ENCODE measurements at places on chromosomes 1 and 21.

DNA sequence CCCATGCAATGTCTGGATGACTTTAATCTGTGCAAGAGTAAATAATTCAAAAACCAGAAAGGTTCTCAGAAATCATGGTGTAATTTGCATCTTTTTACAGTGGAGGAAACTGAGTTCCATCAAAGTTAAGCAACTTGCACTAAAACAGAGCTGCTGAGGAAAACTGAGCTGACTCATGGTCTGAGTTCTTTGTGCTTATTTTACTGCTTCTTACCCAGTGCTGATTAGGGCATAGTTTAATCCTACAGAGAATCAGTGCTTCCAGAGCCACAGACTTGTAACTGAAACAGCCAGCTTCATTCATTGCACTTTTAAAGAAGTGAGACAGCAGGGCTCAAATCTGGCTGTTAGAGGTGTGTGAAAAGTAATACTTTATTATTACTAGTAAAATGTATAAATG lies 10.9 kb upstream of the RWDD3 start:
- no peak for DNase-seq

DNA sequence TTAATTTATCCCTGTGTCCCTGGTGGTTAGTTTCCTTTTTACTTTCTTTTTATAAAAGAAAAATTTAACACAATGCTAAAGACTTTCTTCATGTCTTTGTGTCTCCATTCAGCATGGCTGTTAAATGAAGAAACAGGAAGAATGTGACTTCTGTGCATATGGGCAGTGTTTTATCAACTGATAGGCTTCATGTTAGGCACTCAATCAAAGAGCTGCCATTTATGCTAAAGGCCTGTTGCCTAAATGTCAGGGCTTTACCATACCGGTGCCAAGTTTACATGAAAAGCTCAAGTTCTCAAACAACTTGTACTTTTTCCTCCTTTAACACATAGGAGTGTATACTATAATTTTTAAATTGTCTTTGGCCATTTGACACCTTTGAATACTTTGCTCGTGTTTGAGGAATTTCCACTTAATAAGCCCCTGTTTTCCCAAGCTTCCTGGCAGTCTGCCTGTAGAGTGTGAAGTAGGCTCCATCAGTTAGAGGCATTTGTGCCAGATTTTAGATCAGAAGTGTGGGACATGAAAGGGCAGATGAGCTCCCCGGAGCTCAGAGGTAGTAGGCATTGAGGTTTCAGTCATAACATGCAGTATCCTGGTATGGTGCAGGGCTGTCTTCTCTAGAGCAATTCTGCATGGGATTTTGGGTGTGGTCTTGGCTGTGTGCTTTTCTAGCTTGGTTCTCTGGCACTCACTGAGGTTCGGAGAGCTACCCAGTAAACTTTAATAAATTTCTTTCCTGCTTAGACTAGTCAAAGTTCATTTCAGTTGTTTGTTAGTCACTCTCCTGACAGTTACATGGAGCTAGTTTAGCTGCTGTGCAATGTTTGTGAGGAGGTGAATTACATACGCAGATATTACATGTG lies 119.0 kb downstream of the LEPR start:
- peak; percentile 48 for DNase-seq

DNA sequence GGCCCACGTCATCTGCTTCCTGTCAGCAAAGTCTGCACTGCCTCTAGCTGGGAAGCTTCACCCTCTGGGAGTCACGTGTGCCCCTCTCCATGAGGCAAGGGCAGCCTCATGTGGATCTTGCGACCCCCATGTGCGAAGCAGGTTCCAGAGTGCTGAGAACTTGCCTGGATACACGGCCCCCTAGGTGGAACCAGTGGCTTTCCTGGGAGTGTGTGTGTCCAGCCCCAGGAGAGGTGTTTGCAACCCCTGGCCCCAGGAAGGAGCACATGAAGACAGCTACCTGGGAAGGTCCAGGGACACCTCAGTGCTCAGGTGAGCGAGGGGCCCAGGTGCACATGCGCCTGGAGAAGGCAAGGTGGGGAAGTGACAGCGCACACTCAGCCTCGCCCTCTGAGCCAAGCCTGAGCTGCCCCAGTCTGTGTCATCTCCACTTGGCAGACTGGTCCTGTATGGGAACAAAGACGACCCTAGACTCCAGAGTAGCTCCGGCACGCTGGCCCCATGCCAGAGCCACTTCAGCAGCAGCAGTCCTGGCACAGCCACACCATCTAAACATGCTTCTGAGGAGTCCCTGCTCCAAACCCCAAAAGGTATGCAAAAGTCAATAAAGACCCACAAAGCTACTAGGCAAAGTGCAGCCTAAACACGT lies 8.9 kb downstream of the LSS start:
- peak; percentile 77 for DNase-seq

- DNase-seq, result no peak
Observed at GRCh38 chr1:44076066-44076465, 42.6 kb upstream of the KLF17 start.

DNA sequence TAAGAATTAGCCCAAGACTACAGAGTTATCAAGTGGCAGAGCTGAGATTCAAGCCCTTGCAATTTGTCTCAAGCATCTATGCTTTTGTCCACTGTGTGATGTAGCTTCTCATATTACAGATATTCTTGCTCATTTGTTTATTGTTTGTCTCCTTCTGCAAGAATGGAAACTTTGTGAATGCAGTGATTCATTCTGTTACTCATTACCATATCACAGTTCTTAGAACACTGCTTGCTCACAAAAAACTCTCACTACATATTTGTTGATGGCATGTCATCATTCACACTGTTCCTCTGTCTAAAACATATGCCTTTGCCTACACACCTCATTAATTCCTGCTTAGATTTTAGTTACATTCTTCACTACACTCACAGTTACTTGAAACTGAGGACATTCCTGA lies 1198.9 kb downstream of the PLA2G4A start:
- DNase-seq, result no peak

DNA sequence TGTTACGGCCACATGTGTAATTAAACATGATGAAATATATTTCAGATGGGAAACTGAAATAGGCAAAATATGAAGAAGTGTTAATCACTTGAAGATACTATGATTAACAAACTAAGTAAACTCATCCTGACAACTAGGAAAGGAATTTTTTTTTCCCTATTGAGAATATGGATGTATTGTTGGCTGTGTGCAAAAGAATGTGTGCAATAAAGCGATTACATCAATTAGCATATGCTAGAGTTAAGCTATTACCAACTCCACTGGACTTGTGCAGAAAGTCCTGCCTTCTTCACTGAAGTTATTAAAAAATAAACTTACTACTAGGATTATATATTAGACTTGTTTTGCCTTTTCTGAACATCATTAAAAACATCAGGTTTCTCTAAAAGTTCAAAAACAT lies 143.2 kb upstream of the DMRTA2 start:
- DNase-seq, result no peak

- DNase-seq, result no peak
Observed at GRCh38 chr1:109616391-109616790, 3.0 kb downstream of the GNAT2 start.

- DNase-seq, result peak; percentile 38
Observed at GRCh38 chr21:33403786-33404585, 773 bp downstream of the IFNGR2 start.

DNA sequence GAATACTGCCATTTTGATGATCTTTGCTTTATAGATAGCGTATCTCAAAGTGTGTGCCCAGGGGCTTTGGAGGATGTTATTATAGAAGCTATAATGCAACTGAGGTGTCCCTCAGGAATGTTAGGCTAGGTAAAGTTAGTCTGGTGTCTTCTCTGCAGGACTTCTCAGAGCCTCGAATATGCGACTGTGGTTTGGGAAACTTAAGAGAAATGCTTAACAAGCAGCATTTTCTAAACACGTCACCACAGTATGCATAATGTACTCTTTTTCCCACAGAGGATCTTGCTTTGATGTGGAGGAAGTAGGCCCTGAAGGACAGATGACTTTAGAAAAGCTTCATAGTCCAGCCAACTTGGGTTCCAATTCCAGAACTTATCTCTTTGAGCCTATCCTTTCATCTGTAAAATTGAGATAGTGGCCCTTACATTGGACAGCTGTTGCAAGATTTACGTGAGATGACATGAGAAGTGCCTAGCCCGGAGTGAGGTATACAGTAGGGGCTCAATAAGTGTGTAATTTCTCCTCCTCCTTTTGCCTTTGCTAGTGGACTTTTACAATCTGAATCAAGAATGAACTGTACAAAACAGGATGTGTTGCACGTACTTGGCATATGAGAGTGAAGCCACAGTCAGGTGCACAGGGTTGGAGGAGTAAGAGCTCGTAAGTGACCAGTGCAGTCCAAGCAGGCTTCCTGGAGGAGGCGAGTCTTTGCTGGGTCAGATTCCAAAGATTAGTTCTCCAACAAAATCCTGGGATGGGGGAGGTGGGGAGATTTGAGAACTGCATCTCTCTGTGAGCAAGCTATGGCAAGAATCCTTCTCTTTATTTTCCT lies 29.7 kb upstream of the TRABD2B start:
- DNase-seq, result no peak

GRCh38 chr1:85935234-85935633 lies 221.3 kb downstream of the COL24A1 start:
- DNase-seq, result no peak

GRCh38 chr21:42316891-42317290 lies 1.7 kb upstream of the TFF3 start:
- DNase-seq, result no peak

GRCh38 chr1:206502812-206503211 lies 4.5 kb upstream of the RASSF5 start:
- no peak for DNase-seq
